Hematopoietic multipotent progenitor cell treated with erythropoietin and hydrocortisone succinate and interleukin-3 and kit ligand, for 15 days (in vitro differentiated cells): ENCODE measurements at places on chromosomes 4 and X.

DNA sequence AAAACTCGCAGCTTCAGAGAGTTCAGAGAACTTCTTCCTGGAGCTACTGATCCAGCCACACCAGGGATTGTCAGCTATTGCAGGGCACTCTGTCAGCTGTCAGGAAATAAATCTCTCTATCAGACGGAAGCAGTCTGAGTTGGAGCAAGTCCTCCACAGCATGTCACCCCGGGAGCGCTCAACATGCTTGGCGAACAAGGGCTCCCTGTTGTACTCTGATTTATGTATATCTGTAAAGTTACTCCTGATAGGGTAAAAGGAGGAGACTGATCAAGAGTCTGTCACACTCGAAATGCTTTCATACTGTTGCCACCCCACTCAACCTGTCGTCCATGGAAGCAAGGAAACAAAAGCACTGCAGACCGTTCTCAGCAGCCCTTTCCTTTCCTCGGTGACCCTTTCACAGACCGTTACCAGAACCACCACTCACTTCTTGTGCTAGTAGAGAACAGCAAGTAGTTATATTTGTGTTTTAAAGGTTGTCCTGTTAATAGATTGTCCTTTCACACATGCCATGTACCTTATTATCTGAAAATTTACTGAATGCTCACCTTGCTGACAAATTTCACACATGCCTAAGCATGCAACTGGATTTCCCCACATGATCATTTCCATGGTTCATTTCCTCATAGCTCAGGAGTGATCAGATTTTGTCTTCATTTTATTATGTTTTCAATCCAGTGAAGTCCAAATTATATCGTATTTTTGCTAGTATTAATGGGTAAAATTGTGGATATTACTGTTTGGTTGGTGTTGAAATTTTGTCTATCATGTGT, 2108.9 kb upstream of the TENM3 start:
- no peak for DNase-seq

GRCh38 chr4:94897023-94897422, 139.3 kb downstream of the BMPR1B start:
- DNase-seq = no peak

GRCh38 chrX:34654696-34655490, 2.2 kb downstream of the TMEM47 start:
- no peak for DNase-seq

- DNase-seq = no peak
Measured at GRCh38 chrX:154025230-154025629, 5.5 kb upstream of the IRAK1 start.

GRCh38 chr4:142281999-142282398, 564.1 kb downstream of the INPP4B start:
- DNase-seq = no peak

GRCh38 chr4:159899596-159899995, 796.7 kb downstream of the RAPGEF2 start:
- DNase-seq = no peak

DNA sequence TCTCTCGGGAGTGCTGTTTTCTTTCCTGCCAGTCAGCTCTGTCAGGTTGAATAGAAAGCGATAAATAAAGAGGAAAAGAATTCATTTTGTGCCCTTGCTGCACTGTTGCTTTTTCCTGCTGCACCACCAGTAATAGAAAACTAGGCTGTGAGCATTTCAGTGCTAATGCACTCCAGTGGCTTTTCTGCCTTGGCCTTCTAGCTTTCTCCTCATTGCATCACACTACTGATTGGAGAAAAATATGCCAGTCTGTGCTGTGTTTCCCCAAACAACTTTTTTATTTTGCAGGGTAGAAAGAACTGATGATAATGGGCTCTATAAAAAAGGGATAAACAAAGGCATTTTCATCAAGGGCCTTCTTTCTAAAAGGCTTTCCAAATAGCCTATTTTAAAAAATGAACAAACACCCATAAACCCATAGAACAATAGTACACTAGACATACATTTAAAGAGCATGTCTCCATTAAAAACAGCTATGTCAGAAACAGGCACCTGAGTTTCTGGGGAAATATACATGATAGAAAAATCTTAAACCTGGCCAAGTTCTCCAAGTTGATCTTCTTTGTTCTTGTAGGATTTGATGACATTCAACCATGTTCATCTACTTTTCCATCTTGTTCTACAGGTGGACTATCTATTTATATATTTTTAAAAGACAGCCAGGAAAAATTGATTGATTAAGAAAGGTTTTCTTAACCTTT, 86.3 kb downstream of the GPRIN3 start:
- no peak for DNase-seq

GRCh38 chrX:154818916-154819770, 13.9 kb upstream of the MPP1 start:
- peak; percentile 34 for DNase-seq

DNA sequence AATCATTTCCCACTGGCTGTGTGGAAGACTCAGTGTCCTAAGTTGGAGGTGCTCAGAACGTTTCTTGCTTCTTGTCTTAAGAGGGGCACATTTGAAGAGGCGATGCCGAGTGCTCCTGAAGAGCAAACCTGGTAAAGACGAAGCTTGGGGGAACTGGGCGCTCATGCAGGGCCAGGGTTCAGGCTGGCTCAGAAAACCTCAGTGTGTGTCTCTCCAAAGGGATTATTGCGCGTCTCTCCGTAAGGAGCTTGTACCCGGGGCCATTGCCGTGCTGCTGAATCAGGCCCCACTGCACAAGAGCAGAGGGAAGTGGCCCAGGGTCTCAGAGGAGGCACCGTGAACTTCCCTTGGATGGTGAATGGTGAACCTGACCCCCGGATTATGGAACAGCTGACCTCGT, 44.4 kb downstream of the PSAPL1 start:
- no peak for DNase-seq
